Activated naive CD4-positive, alpha-beta T cell treated with anti-CD3 and anti-CD28 coated beads, Interleukin-2, amount 50 U/mL, for 16 hours (primary cell): ENCODE measurements at places on chromosomes 6 and 20.

- DNase-seq = no peak
These were observed 242.2 kb downstream of the HIVEP2 start for GRCh38 chr6:142702501-142703460.

DNA sequence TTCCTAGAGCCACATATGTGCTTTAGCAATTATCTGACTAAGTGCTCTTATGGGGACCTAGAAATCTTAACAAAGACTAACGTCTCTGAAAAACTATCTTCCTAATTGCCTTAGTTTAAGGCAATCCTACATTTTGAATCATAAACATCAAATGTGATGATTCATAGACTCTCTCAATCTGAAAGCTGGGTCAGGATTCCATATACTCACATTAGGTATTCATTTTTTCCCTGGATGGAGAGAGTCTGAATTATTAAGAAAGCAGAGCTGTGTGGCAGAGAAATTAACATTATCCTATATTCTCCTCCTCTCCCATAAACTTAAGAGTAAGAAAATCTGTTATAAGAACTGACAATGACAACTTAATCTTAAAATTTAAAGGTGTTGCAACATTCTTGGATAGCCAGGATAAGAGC lies 1.6 kb upstream of the PRL start:
- no peak for DNase-seq

DNA sequence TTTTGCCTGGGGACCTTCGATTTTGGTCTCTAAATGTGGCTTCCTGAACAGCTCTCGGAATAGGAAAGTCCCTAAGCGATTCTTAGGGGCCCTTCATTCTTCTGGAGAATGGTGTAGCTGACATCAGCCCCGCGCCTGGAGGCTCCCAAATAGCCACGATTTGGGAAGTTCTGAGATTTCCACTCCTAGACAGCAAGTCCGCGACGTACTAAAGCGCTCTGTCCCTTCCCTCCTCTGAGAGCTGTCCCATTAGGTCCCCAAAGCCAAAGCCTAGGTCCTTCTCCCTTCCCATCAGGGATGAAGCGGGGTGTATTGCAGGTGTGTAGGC lies 756 bp downstream of the MOXD1 start:
- no peak for DNase-seq

DNA sequence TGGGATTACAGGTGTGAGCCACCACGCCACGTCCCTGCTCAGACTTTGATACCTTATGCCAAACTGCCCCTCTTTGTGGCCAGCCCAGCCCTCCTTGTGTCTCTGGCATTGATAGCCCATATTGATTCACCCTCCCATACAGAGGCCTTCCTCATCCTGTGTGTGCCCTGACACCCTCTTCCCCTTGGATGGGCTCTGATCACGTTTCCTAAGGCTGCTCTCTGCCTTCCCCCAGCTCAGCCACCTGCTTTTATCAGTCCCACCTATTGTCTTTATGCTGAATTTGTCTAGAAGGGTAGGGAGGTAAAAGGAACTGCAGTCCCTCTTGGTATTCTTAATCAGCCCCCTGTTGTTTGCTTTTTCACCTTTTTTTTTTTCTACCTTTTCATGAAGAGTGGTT lies 95.9 kb downstream of the CDKAL1 start:
- no peak for DNase-seq

- DNase-seq = no peak
These were observed 28.2 kb downstream of the TREML4 start for GRCh38 chr6:41256383-41256782.

GRCh38 chr6:47106721-47107197 lies 64.6 kb upstream of the ADGRF1 start:
- DNase-seq = no peak

DNA sequence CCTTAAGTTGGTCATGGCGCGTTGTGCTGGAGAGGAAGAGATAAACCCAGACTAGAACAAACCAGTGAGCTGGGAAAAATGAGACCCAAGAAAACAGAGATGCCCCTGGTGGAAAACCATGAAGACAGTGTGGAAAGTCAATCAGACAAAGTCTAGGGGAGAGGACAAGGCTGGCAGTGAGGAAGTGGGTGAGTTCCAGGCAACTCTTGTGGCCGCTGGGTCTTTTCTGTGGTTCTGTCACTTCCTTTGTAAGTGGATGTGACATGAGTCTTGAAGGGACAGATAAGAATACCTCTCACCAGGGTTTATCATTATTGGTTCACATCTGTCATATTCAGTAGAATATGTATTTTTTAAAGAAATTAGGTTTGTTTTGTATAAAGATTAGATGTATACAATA lies 738.4 kb downstream of the DHX35 start:
- DNase-seq = no peak

DNA sequence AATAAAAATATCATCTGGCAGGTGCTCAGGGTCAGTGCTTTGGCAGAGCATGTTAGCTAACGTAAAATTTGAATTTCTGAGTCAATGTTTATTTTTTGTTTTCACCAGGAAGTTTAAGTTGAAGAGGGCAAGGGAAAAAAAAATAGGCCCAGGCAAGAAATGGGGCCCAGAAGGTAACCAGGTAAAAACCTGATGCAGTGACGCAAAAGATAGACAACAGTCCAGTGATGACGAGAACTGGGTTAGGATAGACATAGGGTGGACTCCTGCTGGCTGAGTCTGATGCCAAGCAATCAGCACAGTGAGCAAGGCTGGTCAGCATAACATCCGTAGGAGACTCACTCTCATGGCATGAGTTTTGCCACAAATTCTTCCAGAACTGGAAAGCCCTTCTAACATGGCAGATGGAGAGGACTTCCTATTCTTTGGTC lies 42.2 kb downstream of the ZHX3 start:
- no peak for DNase-seq
